ENCODE measurements at places on chromosomes 2 and 18.
A peak's percentile ranks its signal among the peaks of the same experiment; 100 is the strongest.

DNA sequence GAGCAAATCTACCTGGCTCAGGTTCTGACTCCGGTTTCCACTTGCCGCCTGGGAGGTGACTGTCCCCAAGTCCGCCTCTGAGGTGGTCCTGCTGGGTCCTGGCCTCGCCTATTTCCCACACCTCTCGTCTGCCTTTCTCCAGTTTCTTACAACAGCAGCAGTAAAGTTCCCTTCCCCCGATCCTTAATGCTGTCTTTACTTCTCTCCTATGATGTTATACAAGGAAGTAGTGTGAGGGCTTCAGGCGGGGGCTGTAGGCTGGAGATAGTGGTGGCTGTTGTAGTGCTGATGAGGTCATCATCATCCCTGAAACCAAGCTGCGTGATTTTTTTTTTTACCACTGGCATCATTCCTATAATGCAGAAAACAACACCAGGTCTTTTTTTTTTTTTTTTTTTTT lies 18.9 kb downstream of the TGIF1 start:
- no peak overlapping the region for H3K4me3 ChIP-seq
- no peaks in the 10 kb centered on the region for H3K36me3 ChIP-seq

DNA sequence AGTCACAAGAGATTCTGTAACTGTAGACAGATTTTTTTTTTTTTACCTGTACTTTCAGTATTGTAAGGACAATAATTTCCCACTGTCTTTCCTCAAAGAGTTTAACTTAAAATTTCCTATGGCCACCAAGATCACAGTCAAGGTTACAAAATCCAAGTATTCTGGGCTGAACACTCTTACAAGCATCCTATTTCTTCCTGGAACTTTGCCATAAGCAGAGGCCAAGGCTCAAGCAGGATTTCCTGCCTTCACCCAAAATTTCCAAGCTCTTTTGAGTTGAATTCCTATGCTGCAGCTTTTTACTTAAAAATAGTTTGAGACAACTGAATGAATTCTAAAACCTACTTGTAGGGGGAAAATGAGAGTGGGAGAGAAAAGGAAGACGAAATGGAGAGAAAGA lies 299.4 kb downstream of the ZNF516 start:
- no peak overlapping the region for H3K4me3 ChIP-seq
- DNase-seq: no peak
- H3K36me3 ChIP-seq: no peaks in the 10 kb centered on the region
- H3K27ac ChIP-seq: no peak overlapping the region

DNA sequence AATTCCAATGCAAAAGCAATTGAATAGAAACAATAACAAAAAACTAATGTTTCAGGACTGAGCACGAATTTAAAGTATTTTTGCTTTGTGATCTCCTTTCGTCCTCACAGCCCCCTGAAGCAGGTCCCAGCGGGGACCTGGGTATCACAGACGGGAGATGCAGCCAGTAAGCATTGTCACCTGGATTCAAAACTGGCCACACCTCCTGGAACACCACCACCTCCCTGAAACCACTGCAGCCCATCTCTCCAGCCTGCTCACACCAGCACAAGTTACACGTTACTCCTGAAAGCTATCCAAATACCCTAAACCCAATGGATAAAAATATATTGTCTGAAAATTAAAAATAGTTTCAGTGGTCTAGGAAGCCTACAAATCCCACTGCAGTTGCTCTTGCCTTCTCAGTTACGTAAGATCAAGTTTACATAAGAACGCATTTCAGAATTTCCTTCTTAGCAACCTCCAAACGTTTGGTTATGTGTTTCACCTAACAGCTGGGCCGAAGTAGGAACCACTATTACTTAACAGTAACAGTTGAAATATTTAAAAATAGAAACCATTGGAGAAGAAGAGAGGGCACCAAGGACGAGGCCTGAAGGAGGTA lies 178.0 kb downstream of the HDAC4 start:
- H3K36me3 ChIP-seq: no peaks in the 10 kb centered on the region
- DNase-seq: no peak
- H3K4me1 ChIP-seq: peaks cover 55% of the 10 kb centered on the region
- no peak overlapping the region for H3K4me3 ChIP-seq

DNA sequence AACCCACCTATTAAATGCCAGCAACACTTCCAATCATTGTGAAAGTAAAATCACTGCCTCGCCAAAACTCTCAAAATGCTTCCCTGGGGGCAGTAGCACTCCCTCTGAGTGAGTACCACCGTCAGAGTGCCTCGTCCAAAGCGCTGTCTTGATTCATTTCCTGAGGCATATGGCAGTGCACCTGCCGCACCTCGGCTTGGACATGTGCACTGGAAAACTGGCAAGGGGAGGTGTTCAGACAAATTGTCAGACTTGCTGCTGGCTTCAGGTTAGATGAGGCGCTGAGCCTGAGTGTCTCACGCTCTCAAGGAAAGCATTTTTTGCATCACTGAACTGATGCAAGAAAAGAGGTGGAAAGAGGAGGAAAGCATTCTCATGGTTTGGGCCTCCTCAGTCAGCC lies 132.8 kb downstream of the ATL2 start:
- H3K4me1 ChIP-seq: no peaks in the 10 kb centered on the region
- no peaks in the 10 kb centered on the region for H3K27me3 ChIP-seq

- peak overlapping the region; percentile 87 for H3K4me3 ChIP-seq
- peak overlapping the region; percentile 90 for H3K27ac ChIP-seq
- no peaks in the 10 kb centered on the region for H3K36me3 ChIP-seq
- no peaks in the 10 kb centered on the region for H3K27me3 ChIP-seq
Measured at GRCh38 chr18:49814147-49814499, 790 bp upstream of the ACAA2 start.

- H3K27ac ChIP-seq: no peak overlapping the region
- no peaks in the 10 kb centered on the region for H3K36me3 ChIP-seq
- H3K4me3 ChIP-seq: no peak overlapping the region
- no peak for DNase-seq
- no peaks in the 10 kb centered on the region for H3K27me3 ChIP-seq
- H3K4me1 ChIP-seq: peaks cover 15% of the 10 kb centered on the region
Measured at GRCh38 chr2:8518979-8519668, 162.7 kb upstream of the ID2 start.

GRCh38 chr2:13660231-13660630 lies 943.5 kb downstream of the TRIB2 start:
- H3K36me3 ChIP-seq: no peaks in the 10 kb centered on the region
- no peak for DNase-seq
- no peaks in the 10 kb centered on the region for H3K4me1 ChIP-seq
- no peaks in the 10 kb centered on the region for H3K27me3 ChIP-seq

DNA sequence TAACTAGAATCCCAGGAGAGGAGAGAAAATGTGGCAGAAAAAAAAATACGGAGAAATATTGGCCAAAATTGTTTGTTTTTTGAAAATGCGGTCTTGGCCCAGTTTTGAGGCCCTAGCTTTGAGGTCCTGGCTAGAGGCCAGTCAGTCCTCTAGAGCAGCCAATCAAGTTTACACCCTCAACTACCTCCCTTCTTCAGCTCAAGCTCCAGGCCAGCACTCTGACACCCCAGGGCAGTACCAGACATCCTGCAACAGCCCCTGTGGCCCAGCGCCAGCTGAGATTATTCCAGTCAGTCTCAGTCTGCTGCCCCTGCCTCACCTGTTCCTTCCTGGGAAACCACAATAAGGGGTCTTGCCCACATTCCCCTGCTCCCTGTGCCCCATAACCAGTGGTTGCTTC lies 107.7 kb downstream of the UGGT1 start:
- no peaks in the 10 kb centered on the region for H3K36me3 ChIP-seq
- DNase-seq: no peak
- no peak overlapping the region for H3K4me3 ChIP-seq
- H3K4me1 ChIP-seq: peaks cover 3% of the 10 kb centered on the region

DNA sequence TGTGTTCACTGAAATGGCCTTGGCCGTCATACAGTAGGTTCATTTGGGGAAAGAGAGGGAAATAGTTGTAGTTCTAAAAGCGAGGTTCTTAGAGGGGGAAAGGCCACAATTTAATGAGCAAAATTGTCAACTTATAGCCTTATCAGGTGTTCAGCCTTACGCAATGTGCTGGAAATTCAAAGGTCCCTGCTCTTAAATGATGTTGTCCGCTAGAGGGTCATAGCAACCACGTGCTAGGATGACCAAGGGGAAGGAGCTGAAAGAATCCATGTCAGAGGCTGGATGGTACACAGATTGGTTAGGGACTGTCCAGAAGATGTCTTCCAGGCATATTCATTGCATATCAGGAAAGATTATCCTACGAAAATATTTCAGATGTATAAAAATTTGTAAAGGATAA lies 282.3 kb upstream of the MEX3C start:
- DNase-seq: no peak
- no peaks in the 10 kb centered on the region for H3K27me3 ChIP-seq
- H3K4me3 ChIP-seq: no peak overlapping the region
- no peaks in the 10 kb centered on the region for H3K36me3 ChIP-seq

DNA sequence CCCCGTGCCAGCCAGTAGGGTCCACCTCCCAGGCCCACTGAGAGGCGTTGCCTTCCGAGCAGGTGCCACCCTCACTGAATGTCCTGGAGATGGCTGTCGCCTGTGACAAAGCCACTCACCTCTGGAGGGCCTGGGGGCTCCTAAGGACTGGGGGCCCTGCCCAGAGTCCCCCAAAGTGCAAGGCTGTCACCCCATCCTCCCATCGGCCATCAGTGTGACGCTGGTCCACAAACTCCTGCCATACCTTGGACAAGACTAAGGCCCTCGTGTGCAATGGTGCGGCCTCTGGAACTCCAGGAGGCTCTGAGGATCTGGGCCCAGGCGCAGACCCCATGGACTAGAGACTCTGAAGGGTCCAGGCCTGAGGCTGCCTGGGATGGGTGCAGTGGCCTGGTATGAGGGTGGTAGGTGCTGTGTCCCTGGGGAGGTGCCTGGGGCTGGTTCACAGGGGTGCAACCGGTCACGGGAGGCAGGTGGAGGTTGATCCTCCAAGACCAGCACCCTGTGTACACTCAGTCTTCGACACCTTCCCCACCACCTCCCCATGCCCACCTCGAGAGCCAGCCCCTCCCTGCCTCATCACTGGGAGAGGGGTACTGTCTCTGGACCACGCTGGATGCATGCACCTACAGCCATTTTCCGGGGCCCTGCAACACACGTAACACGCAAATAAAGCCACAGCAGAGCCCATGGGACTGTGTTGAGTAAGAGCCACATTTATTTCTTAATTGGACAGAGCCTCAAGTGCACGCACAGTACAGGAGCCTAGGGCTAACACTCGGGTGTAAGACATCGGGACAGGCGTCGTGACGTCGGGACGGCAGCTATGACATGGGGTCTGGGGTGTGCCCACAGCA lies 21.6 kb downstream of the AQP12A start:
- H3K4me3 ChIP-seq: no peak overlapping the region
- no peaks in the 10 kb centered on the region for H3K4me1 ChIP-seq
- DNase-seq: no peak
- H3K27me3 ChIP-seq: no peaks in the 10 kb centered on the region
